Lower lobe of right lung (tissue), 2 donors: ENCODE measurements at places on chromosomes 11 and 22. TPM values are rescaled to one million over a fixed set of nuclear protein-coding genes. Genes with fewer than 3 reads are reported as not detected.

- peak; percentile 61 for DNase-seq
Measured at GRCh38 chr22:19723232-19723982, at the start of gene GP1BB. TSS of gene GP1BB (plus strand) at chr22:19723539. CDS start at chr22:19723570, 31 bp downstream.

- no peak for DNase-seq
Measured at GRCh38 chr11:70209391-70209912, 6.4 kb downstream of the FADD start.

DNA sequence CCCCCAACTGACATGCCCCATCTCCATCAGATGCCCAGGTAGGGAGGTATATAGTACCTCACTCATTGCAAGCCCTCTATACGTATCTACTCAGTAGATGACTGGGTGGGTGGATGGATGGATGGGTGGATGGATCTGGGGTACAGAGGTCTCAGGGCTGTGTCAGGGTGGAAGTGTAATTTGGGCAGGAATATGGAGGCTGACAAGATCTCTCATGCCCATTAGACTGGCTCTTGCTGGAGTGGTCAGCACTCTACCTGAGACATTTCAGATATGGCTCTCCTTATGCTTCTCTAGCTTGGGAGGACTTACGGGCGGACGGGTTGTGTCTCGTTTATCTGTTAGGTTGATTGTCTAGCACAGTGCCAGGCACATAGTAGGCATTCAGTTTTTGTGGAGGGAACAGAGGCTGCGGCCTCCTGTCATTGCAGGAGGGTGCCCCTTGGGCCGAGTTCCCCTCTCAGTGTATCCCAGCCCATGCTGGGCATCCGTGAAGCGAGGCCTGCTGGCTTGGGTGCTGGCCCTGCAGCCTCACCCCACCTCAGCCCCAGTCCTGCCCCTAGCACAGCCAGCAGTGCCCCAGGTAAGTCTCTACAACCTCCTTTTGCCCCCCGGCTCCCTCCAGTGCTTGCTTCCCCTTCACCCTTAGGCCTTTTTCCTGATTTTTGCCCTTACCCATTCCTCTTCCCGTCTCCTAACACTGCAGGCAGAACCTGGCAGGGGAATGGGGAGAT is 13.7 kb downstream of the ROBO3 start:
- no peak for DNase-seq

DNA sequence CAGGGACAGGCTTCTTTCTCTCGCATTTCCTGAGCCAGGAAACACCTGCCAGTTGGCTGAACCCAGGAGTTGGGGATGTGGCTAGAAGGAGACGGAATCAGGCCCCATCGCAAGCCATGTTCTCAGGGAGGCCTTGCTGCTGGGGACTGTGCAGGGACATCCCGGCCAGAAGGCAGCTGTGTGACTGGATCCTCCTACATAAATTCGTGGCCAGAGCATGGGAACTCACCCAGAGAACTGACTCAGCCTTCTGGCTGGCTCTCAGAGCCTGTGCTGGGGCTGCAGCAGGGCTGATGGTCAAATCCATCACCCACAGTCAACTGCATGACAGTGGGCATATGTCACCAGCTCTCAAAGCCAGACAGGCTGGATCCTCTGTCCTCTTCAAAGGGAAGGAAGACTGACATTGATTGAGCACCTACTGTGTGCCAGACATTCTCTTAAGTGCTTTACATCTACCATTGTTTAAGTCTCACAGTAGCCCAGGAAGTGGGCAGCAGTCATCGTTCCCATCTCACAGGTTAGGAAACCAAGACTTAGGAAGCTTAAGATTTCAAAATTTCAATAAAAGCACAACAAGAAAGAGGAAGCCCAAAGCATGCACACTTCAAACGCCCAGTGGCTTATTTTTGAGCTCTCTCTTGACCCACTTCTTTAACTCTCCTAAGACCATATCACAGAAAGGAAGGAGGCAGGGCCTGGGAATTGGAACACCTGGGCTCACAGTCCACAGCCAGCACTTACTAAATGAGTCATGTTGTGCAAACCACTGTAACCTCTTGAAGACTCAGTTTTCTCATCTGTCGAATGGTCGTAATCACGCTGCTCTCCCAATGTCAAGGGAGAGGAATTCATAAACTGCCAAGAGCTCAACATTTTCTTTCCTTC is 30.9 kb upstream of the CACNG2 start:
- DNase-seq, result no peak

The APLP2 gene
- 582 TPM for total RNA-seq
